Activated CD4-positive, alpha-beta T cell treated with anti-CD3 and anti-CD28 coated beads for 36 hours (primary cell): ENCODE measurements at places on chromosomes 5 and 9.

- peak; percentile 55 for DNase-seq
These were observed 30.4 kb downstream of the RNF145 start for GRCh38 chr5:159178978-159179377.

DNA sequence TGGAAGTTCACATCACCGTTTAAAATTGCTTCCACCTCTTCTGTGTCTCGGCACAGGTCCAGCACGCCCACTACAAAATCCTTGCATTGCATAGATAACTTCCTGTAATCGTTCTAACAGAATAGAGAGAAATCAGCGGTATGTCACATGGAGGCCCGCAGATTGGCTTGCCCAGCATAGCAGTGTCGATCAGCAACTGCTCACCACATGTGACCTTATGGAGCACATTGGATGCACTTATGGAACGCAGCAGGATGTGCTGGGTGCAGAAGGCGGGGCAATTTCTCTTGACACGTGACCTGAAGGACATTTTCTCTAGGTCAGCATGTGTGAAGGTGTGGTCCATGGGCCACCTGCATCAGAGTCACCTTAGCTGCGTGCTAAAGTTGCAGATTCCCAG, 49.7 kb downstream of the TRPC7 start:
- DNase-seq = no peak

- no peak for DNase-seq
These were observed 140.8 kb upstream of the TRPC7 start for GRCh38 chr5:136506131-136506530.

DNA sequence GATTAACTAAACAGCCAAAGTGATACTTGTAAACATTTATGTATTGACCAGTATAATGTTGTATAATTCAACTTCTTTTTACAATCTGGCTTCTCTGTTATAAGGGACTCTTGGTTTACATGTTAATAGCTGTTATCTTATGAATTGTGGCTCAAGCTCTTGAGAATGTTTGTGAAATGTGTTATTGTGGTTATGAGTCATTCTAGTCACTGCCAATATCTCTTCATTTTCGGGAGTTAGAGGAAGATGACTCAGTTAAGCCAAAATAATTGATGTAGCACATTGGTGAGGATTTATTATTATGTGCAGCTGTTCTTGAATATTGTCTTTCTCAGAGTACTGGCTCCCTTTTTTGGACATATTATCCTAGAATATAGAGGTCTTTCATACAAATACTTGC, 655.2 kb upstream of the RIOK2 start:
- no peak for DNase-seq

DNA sequence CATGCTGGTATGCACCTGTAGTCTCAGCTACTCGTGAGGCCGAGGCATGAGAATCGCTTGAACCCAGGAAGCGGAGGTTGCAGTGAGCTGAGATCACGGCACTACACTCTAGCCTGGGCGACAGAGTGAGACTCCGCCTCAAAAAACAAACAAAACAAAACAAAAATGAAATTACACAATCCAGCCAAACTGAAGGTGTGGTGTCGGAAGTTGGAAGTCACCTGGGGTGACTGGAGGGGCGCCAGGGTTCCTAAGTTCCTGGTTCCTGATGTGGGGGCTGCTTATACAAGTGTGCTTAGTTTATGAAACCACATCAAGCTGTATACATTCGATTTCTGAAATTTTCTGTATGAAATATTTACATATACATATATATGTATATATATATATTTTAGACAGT, 3.7 kb upstream of the DOLPP1 start:
- no peak for DNase-seq

DNA sequence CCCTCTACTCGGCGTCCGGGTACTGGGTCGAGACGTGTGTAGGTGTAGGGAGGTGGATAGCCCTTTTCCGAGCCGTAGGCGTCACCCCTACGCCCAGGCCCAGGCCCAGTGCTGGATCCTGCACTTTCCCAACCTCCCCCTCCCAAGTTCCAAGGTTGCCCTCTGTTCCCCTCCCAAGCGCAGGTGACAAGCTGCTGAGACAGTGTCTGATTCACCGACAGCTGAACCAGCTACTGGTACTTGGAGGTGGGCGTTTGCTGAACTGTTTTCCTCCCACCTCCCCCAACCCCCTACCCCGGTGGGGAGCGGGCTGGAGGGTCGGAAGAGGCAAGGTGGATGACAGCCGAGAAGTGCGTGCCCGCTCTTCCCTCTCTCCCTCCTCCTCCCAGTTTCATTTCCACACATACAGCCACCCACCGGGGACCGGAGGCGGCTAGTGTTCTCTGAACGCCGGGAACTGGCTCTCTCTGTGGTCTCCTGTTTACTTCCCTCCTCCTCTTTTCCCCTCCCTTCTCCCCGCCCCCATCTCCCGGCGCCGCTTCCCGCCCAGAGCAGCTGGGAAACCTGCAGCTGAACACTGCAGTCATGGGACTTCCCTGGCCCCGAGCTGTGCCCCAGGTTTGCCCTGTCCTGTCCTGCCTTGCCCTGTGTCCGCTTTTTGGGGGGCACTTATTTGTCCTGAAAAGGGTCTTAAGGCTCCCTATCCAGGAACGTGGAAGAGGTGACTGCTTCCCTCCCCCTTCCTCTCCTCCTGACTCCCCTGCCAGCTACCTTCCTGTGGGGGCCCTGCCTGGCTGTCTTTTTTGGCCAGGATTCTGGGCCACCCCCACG, 6.2 kb upstream of the KLF9 start:
- peak; percentile 80 for DNase-seq

GRCh38 chr9:86434039-86434726, 80.0 kb upstream of the TUT7 start:
- DNase-seq = no peak

DNA sequence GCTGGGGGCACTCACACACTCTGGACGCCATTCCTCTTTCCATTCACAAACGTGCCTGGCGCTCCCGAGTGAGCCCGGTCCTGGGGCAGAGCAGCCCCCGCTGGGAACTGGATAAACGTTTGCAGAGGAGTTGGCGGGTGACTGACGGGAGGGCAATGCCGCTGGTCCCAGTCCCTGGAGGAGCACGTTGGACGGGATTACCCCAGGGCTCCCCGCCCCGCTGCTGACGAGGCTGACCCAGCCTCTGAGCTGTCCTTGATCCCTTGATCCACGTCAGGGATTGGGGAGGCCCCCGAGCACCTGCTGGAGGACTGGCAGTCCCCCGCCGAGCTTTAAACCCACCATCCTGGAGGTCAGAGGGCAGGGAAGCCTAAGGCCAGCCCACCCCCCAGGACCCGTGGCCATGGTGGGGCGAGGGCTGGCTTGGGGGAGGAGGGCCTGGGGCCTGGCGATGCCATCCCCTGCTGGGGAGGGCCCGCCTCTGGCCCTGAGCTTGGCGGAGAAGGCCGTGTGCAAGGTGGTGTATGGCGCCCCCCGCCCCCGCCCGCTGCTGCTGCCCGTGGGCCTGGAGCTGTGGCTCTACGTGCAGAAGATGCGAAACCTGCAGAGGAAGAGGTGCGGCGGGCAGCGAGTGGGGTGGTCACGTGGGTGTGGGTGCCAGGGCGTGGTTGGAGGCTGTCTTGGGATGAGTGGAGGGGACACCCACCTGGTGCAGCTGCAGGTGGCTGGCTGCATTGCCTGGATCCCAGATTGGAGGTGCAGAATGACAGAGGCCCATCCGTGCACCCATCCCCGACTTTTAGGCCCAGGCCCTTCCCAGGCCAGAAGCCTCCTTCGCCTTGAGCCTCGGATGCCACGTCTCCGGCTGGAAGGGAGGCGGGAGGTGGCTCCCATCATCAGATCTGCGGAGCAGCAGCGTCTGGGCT, 4.5 kb downstream of the GPSM1 start:
- no peak for DNase-seq

DNA sequence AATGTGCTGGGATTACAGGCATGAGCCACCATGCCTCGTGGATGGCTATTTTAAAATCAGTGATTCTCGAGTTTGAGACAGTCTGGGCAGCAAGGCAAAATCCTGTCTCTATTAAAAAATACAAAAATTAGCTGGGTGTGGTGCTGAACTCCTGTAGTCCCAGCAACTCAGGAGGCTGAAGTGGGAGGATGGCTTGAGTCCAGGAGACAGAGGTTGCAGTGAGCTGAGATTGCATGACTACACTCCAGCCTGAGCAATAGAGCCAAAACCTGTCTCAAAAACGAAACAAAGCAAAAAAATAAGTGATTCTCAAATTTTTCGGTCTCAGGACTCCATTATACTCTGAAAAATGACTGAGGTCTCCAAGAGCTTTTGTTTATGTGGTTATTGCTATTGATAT, 47.9 kb upstream of the HSPA9 start:
- DNase-seq = no peak

GRCh38 chr9:93949073-93949693, 6.0 kb downstream of the BARX1 start:
- DNase-seq = peak; percentile 39

GRCh38 chr9:995781-996180, 19.3 kb downstream of the DMRT3 start:
- DNase-seq = no peak

DNA sequence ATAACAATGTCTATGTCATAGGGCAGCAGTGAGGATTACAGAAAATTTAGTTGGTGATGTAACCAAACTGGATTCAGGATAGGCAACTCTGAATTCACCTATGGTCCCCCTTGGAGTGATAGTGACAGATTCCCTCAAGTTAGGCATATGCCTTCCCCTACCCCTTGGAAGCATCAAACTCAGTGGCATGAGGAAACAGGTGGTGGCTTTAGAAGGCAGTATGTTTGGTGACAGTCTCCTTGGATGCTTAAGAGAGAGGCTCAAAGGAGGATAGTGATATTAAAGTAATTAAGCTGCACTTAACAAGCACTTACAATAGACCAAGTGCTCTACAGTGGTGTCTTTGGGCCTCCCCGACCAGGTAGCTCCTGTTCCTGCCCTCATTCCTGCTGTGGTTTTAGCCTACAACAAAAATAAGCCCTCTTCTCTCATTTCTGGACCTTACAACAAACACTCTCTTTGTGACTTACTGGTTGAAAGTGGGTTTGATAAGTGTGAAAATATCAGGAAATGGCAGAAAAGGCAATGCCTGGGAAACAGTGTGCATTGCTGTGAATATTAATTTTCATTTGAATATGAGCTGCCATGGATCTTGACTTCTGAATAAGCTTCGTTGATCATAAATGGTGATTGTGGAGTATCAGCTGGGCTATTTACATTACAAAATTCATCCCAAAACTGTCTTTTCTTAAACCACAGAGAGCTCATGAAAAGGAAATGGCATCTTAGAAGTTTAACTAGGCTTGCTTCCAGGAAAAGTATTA, 29.2 kb downstream of the NR4A3 start:
- DNase-seq = no peak
